Mammary epithelial cell (primary cell): ENCODE measurements at places on chromosomes 6 and 20. TPM values are rescaled to one million over a fixed set of nuclear protein-coding genes. Genes with fewer than 3 reads are reported as not detected.

RPS6KA2 gene
- total RNA-seq: 47.8 TPM

TREML1 gene
- 0.83 TPM for total RNA-seq

PARD6B gene
- total RNA-seq: 7.7 TPM

HLA-DOB gene
- total RNA-seq: 3.8 and 5.5 TPM in 2 replicates

HLA-DRA gene
- total RNA-seq: 0.67 TPM
